ENCODE measurements at places on chromosomes 7 and 10.
A peak's percentile ranks its signal among the peaks of the same experiment; 100 is the strongest.

- DNase-seq, result peak; percentile 5
These were observed 459.1 kb downstream of the PLXNA4 start for GRCh38 chr7:132117181-132117580.

GRCh38 chr7:151493083-151493482 is 26.6 kb downstream of the RHEB start:
- DNase-seq, result no peak

GRCh38 chr7:127726476-127726875 is 74.5 kb downstream of the SND1 start:
- no peak for DNase-seq

DNA sequence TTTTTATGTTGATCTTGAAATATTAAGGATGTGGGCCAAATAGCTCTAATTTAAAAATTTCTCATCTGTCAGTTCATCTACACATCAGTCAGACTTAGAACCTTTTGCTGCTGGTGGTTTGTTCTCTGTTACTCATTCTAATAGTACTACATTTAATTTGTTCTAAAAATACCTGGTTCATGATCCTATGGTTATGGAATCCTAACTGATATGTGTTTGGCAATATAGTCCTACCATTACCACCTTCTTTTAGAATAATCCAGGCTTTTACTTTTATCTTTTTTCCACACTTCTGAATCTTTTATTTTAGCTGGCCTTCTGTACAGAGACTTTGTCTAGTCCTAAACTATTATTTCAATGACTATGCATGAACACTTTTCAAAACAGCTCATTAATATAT is 116.9 kb downstream of the SVOPL start:
- DNase-seq, result no peak

GRCh38 chr7:82393076-82393839 is 50.3 kb downstream of the CACNA2D1 start:
- no peak for DNase-seq

DNA sequence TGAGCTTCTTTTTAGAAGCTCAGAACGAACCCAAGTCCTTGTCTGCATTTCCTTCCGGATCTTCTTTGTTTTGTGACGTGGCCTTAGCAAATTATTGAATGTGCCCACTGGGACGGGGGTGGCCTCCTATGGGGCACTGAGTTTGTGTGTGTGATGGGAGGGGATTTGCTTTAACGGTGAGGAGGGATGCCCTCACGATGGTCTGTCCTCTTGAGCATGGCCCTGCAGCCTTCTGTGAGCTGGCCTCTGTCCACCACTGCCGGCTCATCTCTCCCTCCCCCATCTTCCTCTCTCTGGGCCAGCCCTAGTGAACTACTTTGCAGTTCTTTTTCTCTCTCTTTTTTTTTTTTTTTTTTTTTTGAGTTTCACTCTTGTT is 62.9 kb upstream of the MKRN1 start:
- no peak for DNase-seq

- DNase-seq, result no peak
These were observed 33.6 kb downstream of the PRR15 start for GRCh38 chr7:29597266-29597665.

GRCh38 chr7:4797858-4798705 is 22.7 kb downstream of the AP5Z1 start:
- DNase-seq, result no peak

Data from fibroblast of skin of left biceps (primary cell).